Activated T-helper 1 cell treated with anti-CD3 and anti-CD28 coated beads, Interleukin-12 subunit alpha, Interleukin-12 subunit beta, Interleukin-2, Interleukin-4 antibody, amounts not matched to agents 30 ng/mL and 10 ng/mL and 1 ng/mL, durations not matched to agents 14 hours and 24 hours and 36 hours (primary cell): ENCODE measurements at places on chromosomes 7 and 10. TPM values are rescaled to one million over a fixed set of nuclear protein-coding genes. Genes with fewer than 3 reads are reported as not detected.

DNA sequence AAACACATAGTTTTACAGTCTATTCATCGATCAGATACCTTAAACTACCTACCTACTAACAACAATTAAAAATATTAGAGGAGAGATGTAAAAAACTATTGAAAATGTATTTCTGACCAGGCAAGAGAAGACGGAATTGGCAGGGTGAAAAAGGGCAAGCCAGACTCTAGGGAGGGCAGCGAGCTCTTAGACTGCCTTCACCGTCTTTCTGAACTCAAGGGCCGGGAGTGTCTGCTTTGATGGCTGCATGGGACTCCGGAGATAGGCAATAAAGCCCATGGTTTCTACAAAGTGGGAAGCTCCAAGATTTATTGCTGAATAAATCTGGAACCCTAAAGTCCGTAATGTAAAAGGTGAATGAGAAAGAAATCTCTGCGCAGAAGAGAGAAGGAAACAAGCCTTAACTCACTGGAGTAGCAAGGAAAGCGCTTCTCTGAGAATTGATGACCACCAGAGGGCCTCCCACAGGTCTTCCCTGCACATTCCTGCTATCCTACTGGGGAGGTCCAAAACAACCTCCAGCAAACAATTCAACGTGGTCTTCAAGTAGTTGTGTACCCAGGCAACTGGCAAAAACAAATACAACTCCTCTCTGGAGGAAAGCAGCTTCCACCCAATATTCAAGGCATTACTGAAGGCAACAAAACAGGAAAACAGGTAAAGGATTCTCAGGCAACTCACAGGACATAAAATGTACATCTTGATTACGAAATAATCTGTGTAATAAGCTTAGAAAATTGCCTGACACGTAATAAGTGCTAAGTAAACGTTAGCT lies 181.3 kb downstream of the SDK1 start:
- no peaks in the 10 kb centered on the region for H3K4me1 ChIP-seq
- H3K36me3 ChIP-seq = no peaks in the 10 kb centered on the region
- DNase-seq = no peak
- H3K4me3 ChIP-seq = no peak overlapping the region

DNA sequence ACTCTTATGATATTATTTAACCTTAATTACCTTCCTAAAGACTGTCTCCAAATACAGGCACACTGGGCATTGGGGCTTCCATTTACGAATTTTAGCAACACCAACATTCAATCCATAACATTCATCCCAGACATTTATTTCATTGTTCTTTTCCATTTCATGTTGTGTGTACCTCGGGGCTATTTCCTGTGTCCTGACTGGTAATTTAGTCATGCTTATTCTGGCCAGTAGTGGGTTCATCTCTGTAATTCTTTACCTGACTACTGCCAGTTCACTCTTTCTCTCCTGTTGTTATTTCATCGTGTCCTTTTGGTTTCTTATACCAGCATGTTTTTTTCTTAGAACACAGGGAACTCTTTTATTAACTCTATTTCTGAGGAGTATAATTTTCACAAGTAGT lies 225.7 kb downstream of the PLXDC2 start:
- H3K27me3 ChIP-seq = no peaks in the 10 kb centered on the region
- no peaks in the 10 kb centered on the region for H3K36me3 ChIP-seq
- DNase-seq = no peak
- H3K4me1 ChIP-seq = no peaks in the 10 kb centered on the region
- H3K4me3 ChIP-seq = no peak overlapping the region

DNA sequence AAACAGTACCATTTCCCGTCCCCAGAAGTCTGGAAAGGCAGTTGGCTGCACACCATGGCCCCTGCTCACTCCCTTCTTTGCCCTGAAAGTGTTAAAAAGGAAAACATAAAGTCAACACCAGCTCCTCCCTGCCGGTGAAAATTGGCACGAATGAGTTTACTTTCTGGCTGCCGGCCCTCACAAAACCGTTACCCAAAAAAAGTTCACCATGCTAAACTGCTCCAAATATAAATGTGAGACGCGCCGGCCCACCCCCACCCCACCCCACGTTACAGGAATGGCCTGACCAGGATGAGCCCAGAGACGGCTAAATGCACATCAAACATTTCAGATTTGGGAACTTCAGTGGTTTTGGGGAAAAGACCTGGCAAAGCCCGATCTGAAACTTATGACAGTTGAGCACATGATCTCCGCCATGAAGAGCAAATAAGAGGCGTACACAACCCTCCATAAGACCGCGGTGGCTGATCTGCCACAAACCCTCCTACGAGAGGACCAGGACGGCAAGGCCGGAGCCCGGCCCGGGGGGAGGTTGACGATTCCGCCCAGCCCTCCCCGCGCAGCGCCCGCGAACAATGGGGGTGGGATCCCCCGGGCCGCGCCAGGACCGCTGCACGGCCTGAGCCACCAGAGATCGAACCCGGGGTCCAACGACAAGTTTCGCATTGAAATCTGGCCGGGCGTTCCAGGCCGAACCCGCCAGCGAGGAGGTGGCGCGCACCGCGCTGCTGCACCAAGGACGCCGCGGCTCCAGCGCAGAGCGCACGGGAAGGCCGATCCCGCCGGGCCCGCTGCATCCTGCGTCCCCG lies 952 bp downstream of the DIP2C start:
- H3K4me1 ChIP-seq = no peaks in the 10 kb centered on the region
- DNase-seq = no peak
- no peak overlapping the region for H3K4me3 ChIP-seq
- no peak overlapping the region for H3K27ac ChIP-seq
- H3K36me3 ChIP-seq = no peaks in the 10 kb centered on the region

GRCh38 chr7:81534446-81534845 lies 235.4 kb downstream of the HGF start:
- DNase-seq = no peak
- no peak overlapping the region for H3K4me3 ChIP-seq
- H3K27me3 ChIP-seq = no peaks in the 10 kb centered on the region
- H3K36me3 ChIP-seq = no peaks in the 10 kb centered on the region
- H3K27ac ChIP-seq = no peak overlapping the region

DNA sequence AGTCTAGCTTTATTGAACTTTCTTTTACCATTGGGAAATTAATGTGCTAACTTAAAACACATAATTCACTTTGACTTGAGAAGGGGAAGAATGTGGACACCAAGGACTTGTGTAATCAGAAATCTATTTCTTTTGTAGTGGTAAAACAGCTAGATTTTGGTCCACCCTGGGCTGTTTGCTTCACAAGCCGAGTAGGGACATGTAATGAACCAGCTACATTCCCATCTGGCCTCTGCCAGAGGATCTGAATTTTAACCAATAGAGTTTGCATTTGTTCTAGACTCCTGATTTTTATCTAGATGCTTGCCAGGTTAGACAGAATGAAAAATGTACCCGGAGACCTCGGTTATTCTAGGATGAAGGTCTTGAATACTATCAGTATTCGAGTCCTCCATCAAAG lies 1.9 kb downstream of the CACNB2 start:
- no peak for DNase-seq
- no peaks in the 10 kb centered on the region for H3K36me3 ChIP-seq
- no peak overlapping the region for H3K4me3 ChIP-seq

GRCh38 chr7:133593561-133593960 lies 340.7 kb downstream of the EXOC4 start:
- no peak overlapping the region for H3K27ac ChIP-seq
- no peak for DNase-seq
- no peaks in the 10 kb centered on the region for H3K27me3 ChIP-seq
- H3K4me3 ChIP-seq = no peak overlapping the region
- H3K4me1 ChIP-seq = no peaks in the 10 kb centered on the region

The TDRD1 gene
- 0.10 and 0.13 TPM in 2 replicates for total RNA-seq

The SPAM1 gene
- not detected in 2 replicates for total RNA-seq

The ANKRD30A gene
- total RNA-seq = not detected in 2 replicates

The CUBN gene
- 0.05 and 0.21 TPM in 2 replicates for total RNA-seq

The RPEL1 gene
- total RNA-seq = not detected in 2 replicates

The ASZ1 gene
- not detected in 2 replicates for total RNA-seq

The KLF14 gene
- total RNA-seq = not detected in 2 replicates

The OR2A12 gene
- not detected in 2 replicates for total RNA-seq

The VAX1 gene
- total RNA-seq = not detected in 2 replicates
